ENCODE measurements at places on chromosomes 12 and 14. TPM values are rescaled to one million over a fixed set of nuclear protein-coding genes. Genes with fewer than 3 reads are reported as not detected.

Gene RPAP3
- 62.8 TPM for total RNA-seq

Gene HHIPL1
- total RNA-seq, result 0.07 TPM

Gene PROX2
- total RNA-seq, result 0.23 TPM

- H3K27me3 ChIP-seq, result peaks cover 7% of the 10 kb centered on the region
- H3K27ac ChIP-seq, result no peak overlapping the region
- H3K36me3 ChIP-seq, result no peaks in the 10 kb centered on the region
- H3K4me1 ChIP-seq, result no peaks in the 10 kb centered on the region
- no peak for DNase-seq
Observed at GRCh38 chr12:58298803-58299202, 357.4 kb downstream of the ATP23 start.

DNA sequence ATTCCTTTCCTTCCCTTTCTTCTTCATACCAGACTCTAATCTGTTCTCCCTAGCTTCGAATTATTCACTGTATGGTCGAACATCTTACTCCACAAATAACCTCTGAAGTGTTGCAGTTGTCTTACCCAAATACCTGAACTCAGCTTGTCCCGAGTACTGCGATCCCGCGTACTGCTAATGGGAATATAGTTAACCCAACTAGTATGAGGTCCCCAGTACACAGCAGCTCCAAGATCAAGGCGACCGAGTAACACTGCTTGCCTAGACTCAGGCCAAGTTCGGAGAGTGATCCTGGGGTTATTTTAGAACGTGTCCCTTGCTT is 462 bp upstream of the ETNK1 start:
- peaks cover 4% of the 10 kb centered on the region for H3K27me3 ChIP-seq
- peak overlapping the region; percentile 98 for H3K27ac ChIP-seq
- H3K36me3 ChIP-seq, result peaks cover 12% of the 10 kb centered on the region
- H3K4me1 ChIP-seq, result peaks cover 31% of the 10 kb centered on the region

GRCh38 chr12:49708851-49709250 is 1.6 kb upstream of the FMNL3 start:
- no peak for DNase-seq
- H3K4me1 ChIP-seq, result peaks cover 27% of the 10 kb centered on the region
- no peak overlapping the region for H3K4me3 ChIP-seq

- no peak for DNase-seq
- peaks cover 4% of the 10 kb centered on the region for H3K4me1 ChIP-seq
- no peak overlapping the region for H3K4me3 ChIP-seq
- peaks cover 2% of the 10 kb centered on the region for H3K36me3 ChIP-seq
Observed at GRCh38 chr14:100384819-100385813, 62.0 kb downstream of the SLC25A47 start.

DNA sequence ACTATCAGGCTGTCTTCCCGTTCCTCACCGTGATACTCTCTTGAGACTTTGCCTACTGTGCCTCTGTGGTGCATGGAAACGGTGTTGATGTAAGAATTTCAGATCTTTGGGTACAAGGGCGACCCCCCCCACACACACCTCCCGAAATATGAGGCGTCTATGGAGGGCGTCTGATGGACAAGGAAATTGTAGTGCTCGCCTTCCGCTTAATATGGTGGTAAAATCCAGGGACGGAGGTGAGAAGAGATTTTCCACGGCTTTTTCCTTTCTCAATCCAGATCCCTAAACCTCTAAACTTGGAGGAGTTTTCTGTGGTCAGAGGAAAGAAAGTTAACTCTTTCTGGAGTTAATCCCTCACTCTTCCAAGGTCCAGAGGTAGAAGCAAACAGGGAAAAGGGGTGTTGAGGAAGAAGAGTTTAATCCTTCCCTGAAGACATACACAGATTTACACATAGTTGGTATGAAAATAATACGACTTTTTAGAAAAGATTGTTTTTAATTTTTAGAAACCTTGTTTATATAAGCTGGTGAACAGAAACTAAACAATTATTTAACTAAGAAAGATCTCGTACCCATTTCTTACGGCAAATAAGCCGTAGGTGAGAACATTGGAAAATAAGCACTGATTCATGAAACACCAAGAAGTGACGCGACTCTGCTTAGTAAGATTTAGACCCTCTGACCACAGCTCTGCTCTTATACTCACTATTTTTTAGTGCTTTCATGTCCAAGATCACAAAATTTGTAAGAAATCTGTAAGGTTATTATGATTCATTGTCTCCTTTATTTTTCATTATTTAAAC is 23.1 kb upstream of the RNASE12 start:
- H3K4me1 ChIP-seq, result peaks cover 8% of the 10 kb centered on the region
- no peak overlapping the region for H3K27ac ChIP-seq
- peak; percentile 42 for DNase-seq

DNA sequence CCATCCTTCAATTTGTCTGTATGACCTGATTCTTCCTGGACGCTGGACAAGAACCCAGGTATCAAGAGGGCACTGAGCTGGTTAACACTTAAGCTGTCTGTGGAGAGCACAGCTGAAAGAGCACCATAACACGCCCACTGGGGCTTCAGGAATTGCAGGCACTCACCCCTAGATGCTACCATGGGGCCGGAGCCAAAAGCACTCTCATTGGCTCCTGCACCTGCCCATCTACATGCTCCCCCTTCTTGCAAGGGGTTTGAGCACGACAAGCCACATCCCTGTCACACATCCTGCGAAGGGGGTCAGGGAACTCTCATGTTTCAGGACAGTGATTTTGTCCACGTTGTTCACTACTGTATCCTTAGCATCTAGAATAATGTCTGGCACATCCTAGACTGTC is 35.1 kb upstream of the TBC1D15 start:
- H3K27me3 ChIP-seq, result peaks cover 9% of the 10 kb centered on the region
- H3K36me3 ChIP-seq, result no peaks in the 10 kb centered on the region
- H3K27ac ChIP-seq, result no peak overlapping the region
- no peak for DNase-seq

DNA sequence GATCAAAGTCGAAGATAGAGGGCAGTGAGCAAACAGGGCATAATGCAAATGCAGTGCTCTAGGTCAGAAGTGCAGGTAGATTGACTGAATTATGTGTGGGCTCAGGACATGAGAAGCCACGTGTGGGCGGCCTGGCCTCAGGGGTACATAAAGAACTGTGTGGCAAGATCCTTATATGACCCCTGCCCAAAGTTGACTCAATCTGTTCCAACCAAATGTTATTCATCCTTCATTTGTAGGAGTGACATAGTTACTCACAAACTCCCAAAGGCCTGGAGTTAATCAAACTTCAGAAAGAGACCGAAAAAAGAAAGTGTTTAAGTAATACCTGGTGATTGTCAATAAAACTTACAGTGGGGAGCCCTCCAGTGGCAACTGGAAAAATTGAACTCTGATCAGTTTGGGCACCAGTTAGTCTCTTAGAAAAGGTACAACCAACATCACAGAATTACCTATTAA is 150.4 kb upstream of the FAR2 start:
- no peak overlapping the region for H3K27ac ChIP-seq
- peaks cover 10% of the 10 kb centered on the region for H3K27me3 ChIP-seq
- H3K4me1 ChIP-seq, result no peaks in the 10 kb centered on the region
- peak; percentile 26 for DNase-seq

GRCh38 chr12:82527165-82527780 is 159.4 kb upstream of the TMTC2 start:
- peak; percentile 45 for DNase-seq
- no peaks in the 10 kb centered on the region for H3K4me1 ChIP-seq

- no peak overlapping the region for H3K27ac ChIP-seq
- H3K4me1 ChIP-seq, result peaks cover 46% of the 10 kb centered on the region
- H3K36me3 ChIP-seq, result no peaks in the 10 kb centered on the region
- H3K4me3 ChIP-seq, result no peak overlapping the region
Observed at GRCh38 chr12:107356266-107356936, 263.1 kb upstream of the CRY1 start.

- H3K27ac ChIP-seq, result no peak overlapping the region
- H3K27me3 ChIP-seq, result no peaks in the 10 kb centered on the region
- peaks cover 9% of the 10 kb centered on the region for H3K36me3 ChIP-seq
- DNase-seq, result no peak
- no peak overlapping the region for H3K4me3 ChIP-seq
Observed at GRCh38 chr14:66651536-66652220, 143.7 kb downstream of the GPHN start.

DNA sequence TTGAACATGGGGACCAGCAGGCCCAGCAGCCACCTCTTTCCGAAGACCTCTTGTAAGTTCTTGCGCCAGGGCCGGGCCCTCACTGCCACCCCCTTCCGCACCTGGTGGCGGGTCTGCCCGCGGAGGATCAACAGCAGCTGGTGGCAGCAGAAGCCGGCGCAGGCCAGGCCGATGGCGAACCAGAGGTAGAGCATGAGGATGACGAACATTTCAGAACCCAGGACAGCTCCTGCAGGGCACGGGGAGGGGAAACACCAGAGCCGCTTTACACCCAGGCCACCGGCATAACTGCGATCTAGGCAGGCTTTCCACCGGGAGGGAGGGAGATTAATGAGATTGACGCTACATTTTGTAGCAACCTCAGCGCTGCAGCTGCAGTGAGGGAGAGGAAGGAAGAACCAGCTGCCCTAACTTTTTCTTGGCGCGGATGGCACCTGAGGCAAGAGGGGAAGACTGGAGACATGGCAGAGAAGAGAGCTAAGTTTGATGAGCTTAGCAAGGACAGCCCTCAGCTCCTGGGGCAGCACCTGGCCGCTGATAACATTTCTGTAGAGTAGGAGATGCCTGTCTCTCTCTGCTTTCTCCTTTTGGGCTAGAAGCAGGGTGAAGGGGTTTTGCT is 7.8 kb downstream of the ZDHHC22 start:
- H3K4me3 ChIP-seq, result no peak overlapping the region
- no peaks in the 10 kb centered on the region for H3K36me3 ChIP-seq
- no peak overlapping the region for H3K27ac ChIP-seq
- H3K4me1 ChIP-seq, result no peaks in the 10 kb centered on the region
- DNase-seq, result peak; percentile 83

GRCh38 chr12:93827669-93828068 is 150.5 kb downstream of the CRADD start:
- no peaks in the 10 kb centered on the region for H3K27me3 ChIP-seq
- DNase-seq, result no peak
- H3K36me3 ChIP-seq, result no peaks in the 10 kb centered on the region
- H3K27ac ChIP-seq, result no peak overlapping the region
- no peaks in the 10 kb centered on the region for H3K4me1 ChIP-seq
- H3K4me3 ChIP-seq, result no peak overlapping the region

DNA sequence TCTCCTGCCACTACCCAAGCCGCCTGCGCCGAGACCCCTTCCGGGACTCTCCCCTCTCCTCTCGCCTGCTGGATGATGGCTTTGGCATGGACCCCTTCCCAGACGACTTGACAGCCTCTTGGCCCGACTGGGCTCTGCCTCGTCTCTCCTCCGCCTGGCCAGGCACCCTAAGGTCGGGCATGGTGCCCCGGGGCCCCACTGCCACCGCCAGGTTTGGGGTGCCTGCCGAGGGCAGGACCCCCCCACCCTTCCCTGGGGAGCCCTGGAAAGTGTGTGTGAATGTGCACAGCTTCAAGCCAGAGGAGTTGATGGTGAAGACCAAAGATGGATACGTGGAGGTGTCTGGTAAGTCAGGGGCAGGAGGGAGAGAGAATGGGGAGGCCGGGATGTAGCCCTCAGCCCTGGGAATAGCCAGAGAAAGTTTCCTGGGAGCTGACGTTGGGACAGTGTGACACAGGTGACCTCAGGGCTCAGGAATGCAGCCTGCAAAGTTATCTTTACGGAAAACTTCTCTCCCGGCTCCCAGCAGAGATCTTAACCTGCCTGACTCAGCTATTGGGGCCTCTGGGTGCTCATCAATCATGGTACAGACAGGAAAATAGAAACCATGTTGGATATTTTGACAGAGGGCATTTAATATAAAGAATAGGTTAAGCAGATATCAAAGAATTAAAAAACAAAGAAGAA is 747 bp downstream of the HSPB8 start:
- H3K36me3 ChIP-seq, result no peaks in the 10 kb centered on the region
- no peak overlapping the region for H3K4me3 ChIP-seq
- H3K4me1 ChIP-seq, result no peaks in the 10 kb centered on the region
- no peak overlapping the region for H3K27ac ChIP-seq
- no peak for DNase-seq
- H3K27me3 ChIP-seq, result peaks cover 13% of the 10 kb centered on the region

DNA sequence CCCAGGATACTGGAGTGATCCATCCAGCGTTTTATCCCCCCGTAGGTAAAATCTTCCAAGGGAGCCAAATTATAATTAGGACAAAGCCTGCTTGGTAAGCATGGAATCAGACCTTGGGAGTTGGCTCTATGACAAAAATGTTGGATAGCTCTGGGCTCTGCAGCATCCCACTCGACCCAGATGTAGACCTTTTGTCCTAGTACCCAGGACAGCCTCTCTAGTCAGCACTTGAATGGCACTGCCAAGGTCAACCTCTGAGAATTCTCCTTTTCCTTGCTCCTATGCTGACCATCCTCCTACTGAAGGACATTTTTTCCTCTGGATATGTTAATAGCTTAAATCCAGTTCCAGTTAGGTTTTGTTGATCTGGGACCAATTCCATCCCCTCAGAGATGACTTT is 104.7 kb upstream of the SLC35F4 start:
- H3K36me3 ChIP-seq, result no peaks in the 10 kb centered on the region
- H3K27ac ChIP-seq, result no peak overlapping the region
- DNase-seq, result no peak
- no peak overlapping the region for H3K4me3 ChIP-seq
- no peaks in the 10 kb centered on the region for H3K4me1 ChIP-seq
- H3K27me3 ChIP-seq, result peaks cover 8% of the 10 kb centered on the region

- DNase-seq, result no peak
- H3K27ac ChIP-seq, result no peak overlapping the region
- H3K4me1 ChIP-seq, result no peaks in the 10 kb centered on the region
- H3K36me3 ChIP-seq, result no peaks in the 10 kb centered on the region
- no peak overlapping the region for H3K4me3 ChIP-seq
- peaks cover 18% of the 10 kb centered on the region for H3K27me3 ChIP-seq
Observed at GRCh38 chr12:108063192-108063591, 65.9 kb upstream of the WSCD2 start.

GRCh38 chr14:22848351-22849164 is 12.2 kb downstream of the MMP14 start:
- H3K36me3 ChIP-seq, result no peaks in the 10 kb centered on the region
- no peak overlapping the region for H3K27ac ChIP-seq
- H3K4me1 ChIP-seq, result peaks cover 11% of the 10 kb centered on the region
- H3K4me3 ChIP-seq, result no peak overlapping the region

DNA sequence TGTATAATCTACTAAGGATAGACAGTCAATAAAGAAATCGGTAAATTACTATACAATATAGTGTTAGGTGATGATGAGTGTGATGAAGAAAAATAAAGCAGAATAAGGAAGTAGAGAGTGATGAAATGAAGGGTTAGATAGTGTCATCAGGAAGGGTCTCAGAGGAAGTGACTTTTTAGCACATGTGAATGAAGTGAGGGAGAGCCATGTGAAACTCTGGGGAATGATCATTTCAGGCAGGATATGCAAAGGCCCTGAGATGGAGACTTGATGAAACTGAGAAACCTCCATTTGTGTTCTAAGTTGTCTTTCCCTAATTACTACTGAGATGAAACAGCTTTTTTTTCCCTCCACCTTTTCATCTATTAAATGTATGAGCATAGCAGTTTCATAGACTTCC is 19.4 kb upstream of the GNPTAB start:
- peaks cover 9% of the 10 kb centered on the region for H3K4me1 ChIP-seq
- DNase-seq, result no peak
- H3K27ac ChIP-seq, result no peak overlapping the region
- no peak overlapping the region for H3K4me3 ChIP-seq

GRCh38 chr14:64815257-64815656 is 64.5 kb downstream of the SPTB start:
- H3K27me3 ChIP-seq, result peaks cover 4% of the 10 kb centered on the region
- H3K27ac ChIP-seq, result no peak overlapping the region
- H3K4me1 ChIP-seq, result peaks cover 5% of the 10 kb centered on the region
- H3K36me3 ChIP-seq, result no peaks in the 10 kb centered on the region
